ENCODE measurements at places on chromosomes 4 and X. TPM values are rescaled to one million over a fixed set of nuclear protein-coding genes. Genes with fewer than 3 reads are reported as not detected.

DNA sequence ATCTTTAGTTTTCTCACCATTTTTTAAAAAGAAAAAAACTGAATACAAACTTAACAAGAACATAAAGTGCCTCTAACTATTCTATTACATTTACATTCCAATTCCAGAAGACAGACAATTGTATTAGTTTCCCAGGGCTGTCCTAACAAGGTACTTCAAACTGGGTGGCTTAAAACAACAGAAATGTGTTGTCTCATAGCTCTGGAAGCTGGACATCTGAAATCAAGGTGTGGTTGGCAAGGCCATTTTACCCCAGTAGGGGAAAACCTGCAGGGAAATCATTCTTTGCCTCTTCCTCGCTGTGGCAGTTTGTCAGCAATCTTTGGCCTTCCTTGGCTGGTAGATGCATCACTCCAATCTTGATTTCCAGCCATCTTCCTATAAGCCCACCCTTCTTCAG, 37.5 kb upstream of the TMEM33 start:
- no peak for DNase-seq
- H3K27ac ChIP-seq, result no peak overlapping the region
- no peaks in the 10 kb centered on the region for H3K4me1 ChIP-seq
- H3K4me3 ChIP-seq, result no peak overlapping the region

- H3K4me3 ChIP-seq, result no peak overlapping the region
- no peak for DNase-seq
- no peak overlapping the region for H3K27ac ChIP-seq
- no peaks in the 10 kb centered on the region for H3K36me3 ChIP-seq
- no peaks in the 10 kb centered on the region for H3K4me1 ChIP-seq
Observed at GRCh38 chr4:121140716-121141460, 23.2 kb downstream of the TNIP3 start.

Gene TEX13D
- not detected for total RNA-seq

Gene FAM184B
- total RNA-seq, result 0.25 TPM

DNA sequence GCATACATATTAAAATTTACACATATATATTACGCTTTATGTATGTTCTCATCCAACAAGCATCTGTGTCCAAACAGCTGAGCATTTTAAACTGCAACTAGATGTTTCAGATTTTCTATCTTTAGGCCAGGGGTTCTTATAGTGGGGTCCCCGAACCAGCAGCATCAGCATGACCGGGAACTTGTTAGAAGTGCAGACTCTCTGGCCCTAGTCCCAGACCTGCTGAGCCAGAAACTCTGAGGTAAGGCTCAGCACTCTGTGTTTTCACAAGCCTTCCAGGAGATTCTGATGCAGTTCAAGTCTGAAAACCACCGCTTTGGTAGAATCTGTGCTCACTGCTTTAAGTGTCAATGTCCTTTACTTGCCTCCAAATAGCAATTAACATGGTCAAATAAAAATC, 266.2 kb upstream of the CASK start:
- H3K27me3 ChIP-seq, result no peaks in the 10 kb centered on the region
- H3K36me3 ChIP-seq, result no peaks in the 10 kb centered on the region
- no peak for DNase-seq
- H3K27ac ChIP-seq, result no peak overlapping the region
- H3K4me1 ChIP-seq, result no peaks in the 10 kb centered on the region

Gene MPC1L
- total RNA-seq, result not detected

Gene SYTL5
- 0.25 TPM for total RNA-seq

Gene KIF4A
- 2.0 TPM for total RNA-seq

Gene FOXR2
- not detected for total RNA-seq

Gene LRIT3
- total RNA-seq, result 2.2 TPM
